ELF-1 (cell line): ENCODE measurements at places on chromosomes 6 and 20.

GRCh38 chr6:168597471-168597875 is 156.5 kb downstream of the SMOC2 start:
- no peak for DNase-seq

DNA sequence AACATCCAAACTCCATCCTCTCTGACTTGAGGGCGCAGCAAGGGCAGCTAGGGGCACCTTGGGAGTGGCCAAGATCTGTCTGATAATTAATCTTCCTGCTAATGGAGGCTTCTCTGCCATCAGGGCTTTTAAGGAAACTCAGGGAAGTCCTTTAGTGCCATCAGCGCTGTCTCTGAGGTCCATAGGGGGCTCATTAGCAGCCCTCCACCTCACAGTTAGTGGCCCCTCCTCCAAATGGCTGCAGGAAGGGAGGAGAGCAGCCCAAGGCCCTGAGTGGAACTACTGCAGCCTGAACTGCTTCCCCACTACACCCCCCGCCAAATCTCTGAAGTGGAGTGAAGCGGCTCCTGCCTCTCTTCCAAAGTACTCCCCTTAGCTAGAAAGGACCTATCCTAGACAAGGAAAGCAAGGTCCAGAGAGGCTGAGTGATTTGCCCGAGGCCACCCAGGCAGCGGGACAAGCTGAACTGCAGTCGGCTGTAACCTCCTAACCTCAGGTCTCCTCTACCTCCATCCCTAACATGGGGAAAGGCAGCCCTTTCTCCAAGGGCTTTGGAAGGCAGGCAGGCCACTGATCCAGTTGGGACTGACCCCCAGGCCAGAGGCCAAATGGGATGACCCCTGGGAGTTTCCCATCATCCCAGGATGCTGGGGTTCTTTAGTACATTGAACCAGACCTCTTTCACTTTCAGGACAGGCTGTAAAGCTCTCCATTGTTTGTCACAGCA is 39.5 kb upstream of the ZFAND3 start:
- DNase-seq = peak; percentile 36

GRCh38 chr6:111718990-111719389 is 113.3 kb upstream of the TRAF3IP2 start:
- DNase-seq = no peak

DNA sequence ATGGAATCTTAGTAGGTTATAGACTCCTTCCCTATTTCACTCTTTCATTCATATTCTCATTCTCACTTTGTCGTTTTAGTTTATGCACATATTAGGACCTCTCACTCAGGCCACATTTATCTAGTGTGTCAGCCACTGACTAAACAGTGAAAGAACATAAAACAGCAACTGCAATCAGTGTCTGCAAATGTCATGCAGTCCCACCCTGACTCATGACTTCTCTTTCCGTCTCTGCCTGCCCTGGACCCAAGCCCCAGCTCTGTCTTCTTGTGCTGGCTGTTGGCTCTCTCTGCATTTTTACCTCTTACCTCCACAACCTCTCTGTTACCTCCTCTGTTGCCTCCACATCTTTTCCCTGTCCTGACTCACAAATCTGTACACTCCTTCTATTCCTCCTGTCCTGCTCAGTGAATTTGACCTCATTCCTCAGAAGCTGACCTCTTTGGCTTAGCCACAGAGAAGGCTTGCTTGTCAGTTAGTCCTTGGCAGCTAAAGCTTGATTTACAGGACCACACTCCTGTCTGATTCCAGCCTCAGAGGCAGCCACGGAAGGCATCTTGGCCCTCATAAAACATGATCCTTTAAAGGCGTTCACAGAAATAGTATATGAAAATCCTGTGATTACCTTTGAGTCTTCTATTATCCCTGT is 247.6 kb downstream of the PKHD1 start:
- DNase-seq = peak; percentile 11

DNA sequence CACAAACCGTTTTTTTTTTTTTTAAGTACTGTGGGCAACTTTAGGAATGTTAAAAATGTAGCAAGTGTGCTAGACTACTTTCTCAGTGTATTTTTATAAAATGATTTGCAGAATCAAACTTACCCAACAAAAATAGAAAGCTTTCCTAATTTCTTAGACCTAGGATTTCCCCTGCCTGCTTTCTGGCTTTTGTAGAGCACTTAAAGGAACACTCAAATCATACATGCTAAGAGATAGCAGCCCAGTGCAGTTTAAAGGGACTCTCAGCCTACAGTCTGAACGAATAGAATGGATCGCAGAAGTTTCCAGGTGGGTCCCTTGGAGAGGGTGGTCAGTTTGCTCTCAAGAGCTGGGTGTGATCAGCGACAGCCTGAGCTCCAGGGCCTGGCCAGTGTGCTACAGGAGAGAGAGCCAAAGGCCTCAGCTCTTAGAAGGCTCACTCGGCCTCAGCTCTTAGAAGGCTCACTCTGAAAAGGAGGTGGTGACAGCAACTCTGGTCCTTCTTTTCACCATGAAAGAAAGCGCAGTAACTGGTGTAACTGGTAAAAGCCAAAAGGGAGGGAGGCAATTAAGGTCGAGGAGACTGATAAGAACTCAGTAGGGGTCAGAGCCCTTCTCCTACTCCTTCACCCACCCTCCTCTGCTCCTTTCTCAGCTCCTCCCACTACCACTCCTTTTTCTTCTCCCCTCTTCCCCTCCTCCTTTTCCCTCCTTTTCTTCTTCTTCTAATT is 142.4 kb downstream of the ZFP64 start:
- DNase-seq = peak; percentile 90

DNA sequence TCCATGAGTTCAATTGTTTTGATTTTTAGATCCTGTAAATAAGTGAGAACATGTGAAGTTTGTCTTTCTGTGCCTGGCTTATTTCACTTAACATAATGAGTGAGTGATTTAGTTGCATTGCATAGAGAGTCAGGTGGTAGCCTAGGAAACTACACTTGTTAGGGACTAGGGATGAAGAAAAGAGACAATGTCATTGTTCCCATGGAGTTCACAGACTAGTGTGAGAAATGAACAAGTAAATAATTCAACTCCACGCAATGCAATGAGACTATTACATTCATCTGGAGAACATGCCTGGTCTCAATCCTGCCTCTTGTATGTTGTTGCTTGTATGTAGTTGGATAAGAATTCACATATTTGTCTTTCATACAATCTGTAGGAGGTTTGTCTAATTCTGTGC is 76.3 kb upstream of the B3GAT2 start:
- no peak for DNase-seq

DNA sequence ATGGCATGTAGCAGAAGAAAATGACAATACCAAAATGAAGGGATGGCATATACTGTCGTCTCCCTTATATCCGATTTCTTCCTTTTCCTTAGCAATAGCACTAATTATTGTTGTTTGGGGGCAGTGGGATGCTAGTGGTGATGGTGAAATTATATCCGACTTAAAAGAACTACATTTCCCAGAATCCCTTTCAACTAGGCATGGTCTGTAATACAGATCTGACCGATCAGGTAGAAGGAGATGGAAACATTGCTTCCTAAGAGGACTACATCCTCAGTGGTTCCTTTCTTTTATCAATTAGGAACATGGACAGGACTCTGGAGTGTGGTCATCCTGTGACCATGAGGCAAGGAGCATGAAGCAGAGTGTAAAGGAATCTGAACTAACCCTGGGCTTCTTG is 532.6 kb downstream of the CBLN4 start:
- no peak for DNase-seq

GRCh38 chr20:59147586-59147985 is 16.0 kb upstream of the ZNF831 start:
- no peak for DNase-seq
